ENCODE measurements at places on chromosomes 5 and 9. TPM values are rescaled to one million over a fixed set of nuclear protein-coding genes. Genes with fewer than 3 reads are reported as not detected.

GRCh38 chr5:73374520-73375190 is 73.9 kb downstream of the FOXD1 start:
- DNase-seq, result no peak

DNA sequence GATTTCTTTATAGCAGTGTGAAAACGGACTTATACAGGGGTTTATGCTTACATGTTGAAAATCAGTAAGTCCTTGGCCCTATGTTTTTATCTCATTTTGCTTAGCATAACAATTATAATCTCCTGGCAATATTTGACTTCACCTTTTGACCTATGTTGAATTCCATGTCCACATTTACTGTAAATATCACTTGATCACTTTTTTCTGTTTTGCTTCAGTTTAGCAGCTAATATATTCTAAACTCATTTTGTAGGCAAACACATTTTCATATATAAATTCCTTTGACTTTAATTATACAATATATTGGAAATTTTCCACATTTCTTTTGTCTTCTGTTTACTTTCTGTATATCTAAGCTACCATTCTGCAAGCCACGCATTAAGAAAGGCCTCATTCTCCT is 674.0 kb downstream of the MAT2B start:
- DNase-seq, result no peak

DNA sequence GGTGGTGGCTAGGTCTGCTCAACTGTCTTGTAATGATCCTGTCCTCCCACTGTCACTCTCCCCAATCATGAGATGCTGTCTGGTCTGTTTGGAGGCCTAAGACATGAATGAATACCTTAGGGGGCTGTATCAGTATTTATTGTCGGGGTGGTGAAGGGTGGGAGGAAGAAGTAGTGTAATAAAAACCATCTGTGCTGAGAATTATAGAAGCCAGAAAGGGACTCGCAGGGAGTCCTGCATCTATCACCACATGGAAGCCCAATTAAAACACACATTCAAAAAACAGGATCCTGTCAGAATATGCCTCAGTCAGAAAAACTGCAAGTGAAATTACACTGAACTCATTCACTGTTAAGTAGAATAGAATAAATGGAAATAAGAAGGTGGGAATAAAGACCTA is 1134.3 kb upstream of the C9orf72 start:
- no peak for DNase-seq

- DNase-seq, result no peak
These were observed 227.3 kb downstream of the KDM4C start for GRCh38 chr9:6984941-6985578.

Gene PLAC8L1
- total RNA-seq, result 0.95 TPM

All from type B pancreatic cell (in vitro differentiated cells).